ENCODE measurements at places on chromosomes 4 and X.
A peak's percentile ranks its signal among the peaks of the same experiment; 100 is the strongest.

DNA sequence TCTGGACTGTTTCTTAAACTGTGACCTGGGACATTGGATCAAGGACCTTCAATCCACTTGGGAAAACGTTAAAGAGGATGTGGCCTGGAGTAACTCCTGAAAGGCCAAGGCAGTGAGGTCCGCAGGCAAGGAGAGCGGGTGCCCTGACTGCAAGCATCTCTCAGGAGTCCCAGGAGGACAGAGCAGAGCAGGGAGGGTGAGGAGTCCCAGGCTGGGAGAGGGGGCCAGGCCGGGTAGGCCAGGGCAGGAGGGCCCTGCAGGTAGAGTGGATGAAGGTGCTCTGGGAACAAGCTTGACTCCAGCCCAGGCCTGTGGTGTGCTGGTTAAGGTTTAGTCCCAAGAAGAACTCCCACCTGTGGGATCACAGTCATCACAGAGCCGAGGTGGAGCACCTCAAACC lies 13.8 kb downstream of the PNMA6E start:
- DNase-seq = no peak

- DNase-seq = no peak
Measured at GRCh38 chr4:72911316-72911715, 158.2 kb downstream of the COX18 start.

GRCh38 chrX:115147220-115147619 lies 42.0 kb upstream of the RBMXL3 start:
- DNase-seq = no peak

GRCh38 chrX:74408304-74408703 lies 13.0 kb upstream of the SLC16A2 start:
- no peak for DNase-seq

DNA sequence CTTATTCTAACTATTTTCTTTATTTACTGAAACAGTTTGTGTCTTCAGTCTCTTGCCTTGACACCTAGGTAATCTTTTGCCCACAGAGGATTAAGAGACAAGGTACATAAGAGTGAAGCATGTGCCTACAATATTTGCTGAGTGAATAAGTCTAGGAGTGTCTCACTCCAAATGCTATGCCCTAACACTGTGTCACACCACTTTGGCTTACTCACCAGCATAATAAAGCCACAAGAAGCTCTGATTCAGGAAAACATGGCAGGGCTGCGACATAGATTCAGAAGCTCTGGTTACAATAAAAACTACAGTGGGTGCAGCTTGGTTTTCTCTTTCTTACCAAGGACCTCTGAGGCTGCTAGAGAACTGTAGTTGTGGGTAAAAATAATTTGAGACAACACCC lies 127.1 kb downstream of the RBM46 start:
- DNase-seq = no peak

DNA sequence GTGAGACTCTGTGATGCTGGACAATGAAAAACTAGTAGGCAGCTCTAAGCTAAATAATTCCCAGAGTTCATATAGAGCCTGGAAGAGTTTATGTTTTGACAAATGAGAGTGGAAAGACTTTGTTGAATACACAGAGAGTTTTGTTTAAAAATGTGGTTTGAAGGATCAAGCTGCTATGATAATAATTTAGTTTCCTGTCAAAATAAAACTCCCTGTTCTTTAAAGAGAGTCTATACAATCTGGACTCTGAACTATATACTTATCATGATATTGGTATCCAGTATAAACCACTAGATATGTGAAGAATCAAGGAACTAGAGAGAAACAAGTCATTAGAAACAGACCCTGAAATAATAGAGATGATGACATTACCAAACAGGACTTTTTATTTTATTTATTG lies 158.6 kb downstream of the C4orf33 start:
- no peak for DNase-seq

DNA sequence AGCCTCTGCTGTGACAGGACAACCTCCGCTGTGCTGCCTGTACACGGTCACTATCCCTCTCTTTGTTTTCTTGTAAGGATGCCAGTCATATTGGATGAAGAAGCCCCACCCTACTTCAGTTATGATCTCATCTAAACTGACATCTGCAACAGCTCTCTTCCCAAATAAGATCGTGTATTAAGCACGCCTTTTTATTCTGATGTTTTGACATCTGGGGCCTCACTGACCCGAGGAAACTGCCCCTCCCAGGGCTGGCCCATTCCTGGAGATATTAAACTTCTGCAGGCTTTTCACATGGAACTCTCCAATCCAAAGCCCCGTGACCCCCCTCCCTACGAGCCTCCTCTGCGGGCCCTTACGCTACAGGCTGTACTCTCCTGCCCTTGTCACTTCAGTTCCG lies 232.0 kb downstream of the ARHGAP10 start:
- no peak for DNase-seq

DNA sequence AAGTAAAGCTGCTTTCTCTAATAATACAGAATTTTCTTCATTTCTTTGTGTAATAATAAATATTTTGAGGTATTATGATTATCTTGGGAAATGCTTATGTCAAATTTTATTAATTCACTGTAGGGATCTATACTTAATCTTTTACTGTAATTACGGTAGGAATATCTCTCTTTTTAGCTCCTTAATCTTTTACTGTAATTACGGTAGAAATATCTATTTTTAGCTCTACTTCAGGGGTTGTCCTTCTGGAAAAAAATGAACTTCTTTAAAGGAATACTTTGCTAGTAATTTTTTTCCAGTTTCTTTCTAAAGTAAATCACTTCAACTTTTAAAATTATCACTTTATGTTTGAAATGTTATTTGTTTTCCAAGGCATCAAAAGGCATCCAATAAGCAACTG lies 2229.4 kb upstream of the AGA start:
- DNase-seq = no peak

DNA sequence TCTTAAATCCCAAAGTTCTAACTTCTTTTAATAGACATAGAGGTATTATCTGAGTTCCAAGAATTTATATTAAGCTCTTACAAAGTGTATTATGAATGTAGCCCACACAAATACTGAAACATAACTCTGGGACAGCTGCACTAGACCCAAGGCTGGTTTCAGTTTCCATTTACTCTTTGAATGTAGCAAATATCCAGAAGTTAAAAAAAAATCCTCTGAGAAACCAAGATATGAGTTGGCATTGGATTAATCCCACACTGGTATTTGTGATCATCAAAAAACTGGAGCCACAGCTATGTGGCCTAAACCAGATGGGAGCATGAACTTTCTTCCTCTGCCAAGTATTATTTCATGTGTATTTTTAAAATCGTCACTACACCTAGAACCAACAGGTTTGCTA lies 23.6 kb upstream of the SMPX start:
- DNase-seq = no peak

DNA sequence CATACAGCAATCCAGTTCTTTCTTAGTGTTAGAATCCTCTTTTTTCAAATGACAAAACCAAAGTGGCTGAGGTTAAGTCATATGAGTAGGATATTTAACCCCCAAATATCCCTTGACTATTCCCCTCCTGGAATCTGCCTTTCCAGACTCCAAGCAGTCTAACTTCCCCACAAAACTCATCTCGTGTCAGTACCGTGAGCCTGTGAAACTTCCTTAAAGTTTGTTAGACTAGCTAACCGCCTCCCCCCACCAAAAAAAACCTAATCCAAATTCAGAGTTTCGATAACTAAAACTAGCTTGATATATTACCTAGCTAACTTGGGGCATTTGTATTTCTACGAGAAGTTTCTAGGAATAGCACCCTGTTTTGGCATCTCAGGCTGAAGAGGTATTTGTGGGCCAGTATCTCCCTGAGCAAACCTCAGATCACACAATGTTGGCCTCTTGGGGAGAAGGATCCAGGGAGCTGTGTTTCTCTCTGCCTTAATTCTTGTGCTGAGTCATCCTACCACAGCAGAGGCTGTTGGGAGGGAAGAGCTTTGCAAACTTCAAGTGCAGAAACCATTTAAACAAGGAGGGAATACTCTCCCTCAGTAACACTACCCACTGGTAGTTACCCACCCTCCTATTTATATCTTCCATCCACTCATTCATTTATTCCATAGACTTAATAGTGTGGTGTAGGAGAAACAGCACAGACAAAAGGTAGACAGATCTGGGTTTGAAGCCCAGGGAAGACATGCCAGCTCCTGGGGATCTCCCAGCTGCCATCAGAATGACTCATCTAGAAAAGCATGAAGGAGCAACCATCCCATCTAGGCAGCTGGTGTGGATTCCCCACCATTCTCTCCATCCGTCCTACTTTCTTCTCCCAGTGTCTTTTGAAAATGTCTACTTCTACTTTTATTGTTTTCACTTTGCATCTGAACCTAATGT lies 39.3 kb upstream of the TXK start:
- peak; percentile 58 for DNase-seq

GRCh38 chr4:77215107-77215506 lies 58.1 kb downstream of the CCNG2 start:
- no peak for DNase-seq

- no peak for DNase-seq
Measured at GRCh38 chr4:31592293-31592692, 872.1 kb downstream of the PCDH7 start.

Measured in ELF-1 (cell line).